ENCODE measurements at places on chromosomes 2 and 18.

DNA sequence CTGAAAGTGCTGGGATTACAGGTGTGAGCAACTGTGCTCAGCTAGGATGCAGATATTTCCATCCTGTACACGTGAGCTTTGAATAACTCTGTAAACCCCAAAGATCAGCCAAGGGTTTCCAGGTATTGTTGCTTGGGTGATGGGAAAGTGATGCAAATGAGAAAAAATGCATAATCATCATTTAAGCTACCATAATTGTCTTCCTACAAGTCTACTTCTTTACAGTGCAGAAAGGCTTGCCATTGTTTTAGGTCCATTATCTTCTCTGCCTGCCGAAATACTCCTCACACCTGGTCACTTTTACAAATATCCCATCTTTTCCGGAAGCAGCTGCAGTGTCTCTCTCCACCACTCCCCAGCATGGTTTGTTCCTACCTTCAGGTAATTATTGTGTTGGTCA lies 259.8 kb upstream of the CCDC68 start:
- DNase-seq: no peak

- DNase-seq: no peak
Observed at GRCh38 chr18:27130065-27130630, 55.0 kb downstream of the CHST9 start.

- no peak for DNase-seq
Observed at GRCh38 chr2:39734445-39734844, 44.6 kb downstream of the THUMPD2 start.

GRCh38 chr2:106189325-106189724 lies 4.8 kb downstream of the UXS1 start:
- DNase-seq: no peak

- no peak for DNase-seq
Observed at GRCh38 chr2:231455890-231456289, 8.4 kb downstream of the NCL start.

DNA sequence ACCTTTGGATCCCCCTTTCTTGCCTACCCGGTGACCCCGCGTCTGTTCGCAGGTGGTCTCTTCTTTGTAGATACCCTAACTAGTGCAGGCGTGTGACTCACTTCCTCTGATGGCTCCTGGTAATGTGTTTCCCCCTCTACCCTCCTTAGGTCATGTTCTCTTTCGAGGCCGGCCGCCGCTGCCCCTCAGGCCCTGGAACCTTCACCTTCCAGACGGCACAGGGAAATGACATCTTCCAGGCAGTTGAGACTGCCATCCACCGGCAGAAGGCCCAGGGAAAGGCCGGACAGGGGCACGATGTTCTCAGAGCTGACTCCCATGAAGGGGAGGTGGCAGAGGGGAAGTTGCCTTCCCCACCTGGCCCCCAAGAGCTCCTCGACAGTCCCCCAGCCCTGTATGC lies 1.6 kb downstream of the DOK1 start:
- DNase-seq: no peak

DNA sequence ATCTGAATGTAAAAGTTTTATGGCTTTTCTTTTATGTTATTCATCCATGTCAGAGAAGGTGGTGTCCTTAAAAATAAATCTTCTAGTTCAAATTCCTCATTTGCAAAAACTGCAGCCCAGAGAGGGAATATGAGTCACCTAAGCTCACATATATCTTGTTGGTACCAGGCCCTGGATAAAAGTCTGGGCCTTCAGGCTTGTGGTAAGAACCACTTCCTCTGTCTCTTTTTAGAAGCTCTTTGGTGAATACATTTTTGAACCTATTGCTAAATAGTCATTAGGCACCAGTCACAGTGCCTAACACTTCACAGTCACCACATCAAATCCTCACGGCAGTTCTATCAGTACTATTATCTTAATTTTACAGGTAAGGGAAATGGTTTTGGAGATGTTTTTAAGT lies 199.2 kb downstream of the KCNS3 start:
- DNase-seq: no peak

GRCh38 chr2:36068086-36068485 lies 287.5 kb upstream of the CRIM1 start:
- DNase-seq: no peak

GRCh38 chr2:10278029-10278762 lies 24.5 kb upstream of the HPCAL1 start:
- DNase-seq: no peak

- DNase-seq: no peak
Observed at GRCh38 chr2:180449171-180449915, 442.2 kb upstream of the CWC22 start.

GRCh38 chr18:64707052-64707451 lies 558.2 kb upstream of the LINC00305 start:
- DNase-seq: no peak

Data from effector memory CD4-positive, alpha-beta T cell (primary cell).